ENCODE measurements at places on chromosomes 12 and 14.

DNA sequence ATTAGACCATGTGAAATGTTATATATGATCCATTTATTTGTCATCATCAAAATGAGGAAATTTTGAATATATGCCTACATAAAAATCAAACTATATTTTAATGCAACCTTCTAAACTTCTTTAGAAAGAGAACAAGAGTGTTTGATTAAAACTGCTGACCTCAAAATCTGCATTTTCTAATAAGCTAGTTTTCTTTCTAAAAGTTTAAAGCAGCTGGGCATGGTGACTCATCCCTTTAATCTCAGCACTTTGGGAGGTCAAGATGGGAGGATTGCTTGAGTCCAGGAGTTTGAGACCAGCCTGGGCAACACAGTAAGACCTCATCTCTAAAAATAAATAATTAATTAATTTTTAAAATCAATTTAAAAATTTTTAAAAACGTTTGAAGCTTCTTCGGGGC is 36.2 kb downstream of the GNPTAB start:
- DNase-seq: peak; percentile 7

GRCh38 chr14:35438910-35439713 is 34.6 kb upstream of the NFKBIA start:
- peak; percentile 17 for DNase-seq

DNA sequence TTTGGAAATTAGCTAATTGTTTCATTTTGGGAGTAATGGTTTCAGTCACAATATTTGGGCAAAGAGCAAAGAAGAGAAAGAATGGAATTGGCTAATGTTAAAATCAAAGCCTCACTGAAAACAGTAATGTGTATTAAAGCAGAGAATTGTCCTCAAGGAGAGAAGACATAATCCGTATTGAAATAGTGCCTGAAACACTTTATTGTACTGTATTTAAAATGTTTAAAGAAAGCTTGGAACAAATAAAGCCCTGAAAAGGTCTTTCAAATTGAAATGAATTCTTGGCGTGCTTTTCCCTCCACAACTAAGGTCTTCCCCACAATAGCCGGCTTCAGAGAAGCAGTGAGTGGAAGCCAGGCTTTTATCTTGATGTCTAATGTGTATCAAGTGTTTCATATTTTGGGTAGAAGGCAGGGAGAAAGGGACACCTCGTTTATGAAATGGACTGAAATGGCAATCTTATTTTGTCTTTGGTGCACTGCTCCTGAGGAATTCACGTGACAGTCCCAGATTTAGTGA is 212.9 kb upstream of the CRY1 start:
- no peak for DNase-seq

DNA sequence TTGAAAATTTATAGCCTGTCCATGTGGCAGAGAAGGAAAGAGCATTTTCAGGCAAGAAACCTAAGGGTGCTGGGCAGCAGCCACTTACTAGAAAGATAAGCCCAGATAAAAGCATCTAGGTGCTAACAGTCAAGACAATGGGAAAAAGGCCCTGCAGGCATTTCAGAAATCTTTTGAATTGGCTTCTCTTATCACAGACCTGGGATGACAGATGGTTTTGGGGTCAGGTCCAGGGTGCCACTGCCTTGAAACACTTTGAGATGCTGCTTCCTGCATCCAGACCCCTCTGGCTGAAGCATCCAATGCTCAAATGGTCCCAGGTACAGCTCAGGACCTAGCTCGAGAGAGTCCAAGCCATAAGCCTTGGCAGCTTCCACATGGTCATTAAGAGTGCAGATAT is 466.5 kb downstream of the FSCB start:
- DNase-seq: no peak

- peak; percentile 63 for DNase-seq
These were observed at the start of gene P3H3 for GRCh38 chr12:6827982-6828780. P3H3 (plus strand) TSS chr12:6828407; CDS start chr12:6828441, 34 bp downstream.

DNA sequence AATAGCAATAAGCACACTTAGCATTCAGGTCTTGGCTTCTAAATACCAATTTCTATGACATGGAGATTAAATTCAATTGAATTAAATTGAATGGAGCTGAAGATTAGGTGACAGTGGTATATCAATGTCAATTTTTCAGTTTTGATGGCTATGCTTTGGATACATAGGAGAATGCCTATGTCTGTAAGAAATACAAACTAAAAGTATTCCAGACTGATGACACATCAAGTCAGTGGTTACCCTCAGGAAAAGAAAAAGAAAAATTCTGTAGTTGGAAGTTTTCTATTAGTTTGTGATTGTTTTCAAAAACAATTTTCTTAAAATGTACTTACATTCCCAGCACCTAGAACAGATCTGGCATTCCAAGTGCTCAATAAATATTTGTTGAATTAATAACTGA is 4.9 kb upstream of the DCAF4 start:
- DNase-seq: no peak

- DNase-seq: no peak
These were observed 12.0 kb downstream of the SOAT2 start for GRCh38 chr12:53115112-53115890.

- no peak for DNase-seq
These were observed 67.6 kb downstream of the KIF21A start for GRCh38 chr12:39375206-39375808.

DNA sequence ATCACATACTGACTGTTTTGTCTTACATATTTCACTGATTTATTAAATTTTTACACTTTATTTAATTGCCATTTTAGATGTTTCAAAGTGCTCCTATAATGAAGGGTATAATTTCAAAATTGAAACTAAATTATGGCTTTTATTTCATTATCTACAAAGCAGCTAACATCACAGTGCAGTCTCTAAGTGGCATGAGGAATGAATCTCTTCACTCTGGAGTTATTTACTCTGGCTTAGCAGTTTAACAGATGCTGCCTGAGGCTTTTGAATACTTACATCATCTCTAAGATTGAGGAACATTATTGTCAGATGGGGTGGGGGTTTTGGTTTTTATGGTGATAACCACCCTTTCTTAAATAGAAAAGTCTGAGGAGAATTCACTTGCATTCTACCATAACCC is 386.4 kb downstream of the TRHDE start:
- DNase-seq: no peak

DNA sequence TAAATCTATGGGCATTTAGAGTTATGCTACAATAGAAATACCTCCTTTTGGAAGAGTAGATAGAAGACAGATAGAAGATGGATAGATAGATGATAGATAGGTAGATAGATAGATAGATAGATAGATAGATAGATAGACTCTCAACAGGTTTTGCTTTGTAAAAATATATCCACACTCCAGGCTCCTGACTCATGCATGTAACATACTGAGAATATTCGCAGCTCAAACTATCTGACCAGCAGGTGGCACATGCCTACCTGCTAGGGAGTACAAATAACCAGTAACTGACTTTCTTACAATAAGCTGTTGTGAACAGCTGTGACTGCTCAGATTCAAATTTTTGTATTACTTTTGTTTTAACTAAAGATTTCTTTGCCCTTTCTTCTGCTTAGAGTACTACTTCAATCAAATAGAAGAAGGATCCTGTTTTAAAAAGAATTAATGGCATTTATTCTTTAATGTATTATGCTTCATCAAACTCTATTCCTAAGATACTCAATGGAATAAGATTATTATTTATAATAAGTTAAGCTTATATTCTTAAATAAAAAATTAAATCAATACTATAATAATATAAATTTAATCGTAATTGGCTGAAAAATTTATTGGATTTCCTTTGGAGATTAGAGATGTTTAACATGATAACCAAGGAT is 15.8 kb upstream of the CPNE8 start:
- DNase-seq: peak; percentile 72

- DNase-seq: peak; percentile 76
These were observed 22.7 kb downstream of the ITPR2 start for GRCh38 chr12:26810330-26810729.

DNA sequence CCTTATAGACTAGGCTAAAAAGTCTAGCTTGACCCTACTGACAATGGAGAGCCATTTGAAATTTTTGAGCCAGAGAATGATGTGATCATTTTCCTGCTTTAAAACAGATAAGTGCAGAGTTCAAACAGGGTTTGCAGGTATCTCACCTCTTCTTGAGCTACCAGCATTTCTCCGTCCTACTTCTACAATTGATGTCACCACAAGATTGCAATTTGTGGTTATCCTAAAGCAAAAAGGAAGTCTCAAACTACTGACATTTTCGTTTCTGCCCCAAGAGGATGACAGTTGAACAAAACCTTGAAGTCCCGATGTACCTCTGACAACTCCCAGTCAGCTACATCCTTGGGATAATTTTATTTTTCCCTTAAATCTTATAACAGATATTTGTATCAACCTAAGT is 86.7 kb downstream of the PTGER2 start:
- DNase-seq: no peak

GRCh38 chr12:42790761-42791151 is 201.2 kb upstream of the PRICKLE1 start:
- peak; percentile 65 for DNase-seq

GRCh38 chr12:2628401-2628800 is 166.4 kb upstream of the FKBP4 start:
- no peak for DNase-seq

DNA sequence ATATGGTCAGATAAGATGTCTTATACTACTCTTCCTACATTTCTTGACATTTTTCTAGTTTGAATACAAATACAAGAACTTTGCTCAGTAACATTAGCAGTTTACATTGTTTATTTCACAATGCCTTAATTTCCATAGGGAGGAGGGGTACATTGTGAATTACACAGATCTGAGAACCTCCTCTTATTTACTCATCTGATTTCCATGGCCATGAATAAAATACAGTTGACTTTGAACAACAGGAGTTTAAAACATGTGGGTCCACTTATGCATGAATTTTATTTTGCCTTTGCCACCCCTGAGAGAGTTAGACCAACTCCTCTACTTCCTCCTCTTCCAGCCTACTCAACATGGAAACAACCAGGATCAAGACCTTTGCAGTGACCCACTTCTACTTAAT is 67.7 kb downstream of the MGST1 start:
- DNase-seq: no peak

DNA sequence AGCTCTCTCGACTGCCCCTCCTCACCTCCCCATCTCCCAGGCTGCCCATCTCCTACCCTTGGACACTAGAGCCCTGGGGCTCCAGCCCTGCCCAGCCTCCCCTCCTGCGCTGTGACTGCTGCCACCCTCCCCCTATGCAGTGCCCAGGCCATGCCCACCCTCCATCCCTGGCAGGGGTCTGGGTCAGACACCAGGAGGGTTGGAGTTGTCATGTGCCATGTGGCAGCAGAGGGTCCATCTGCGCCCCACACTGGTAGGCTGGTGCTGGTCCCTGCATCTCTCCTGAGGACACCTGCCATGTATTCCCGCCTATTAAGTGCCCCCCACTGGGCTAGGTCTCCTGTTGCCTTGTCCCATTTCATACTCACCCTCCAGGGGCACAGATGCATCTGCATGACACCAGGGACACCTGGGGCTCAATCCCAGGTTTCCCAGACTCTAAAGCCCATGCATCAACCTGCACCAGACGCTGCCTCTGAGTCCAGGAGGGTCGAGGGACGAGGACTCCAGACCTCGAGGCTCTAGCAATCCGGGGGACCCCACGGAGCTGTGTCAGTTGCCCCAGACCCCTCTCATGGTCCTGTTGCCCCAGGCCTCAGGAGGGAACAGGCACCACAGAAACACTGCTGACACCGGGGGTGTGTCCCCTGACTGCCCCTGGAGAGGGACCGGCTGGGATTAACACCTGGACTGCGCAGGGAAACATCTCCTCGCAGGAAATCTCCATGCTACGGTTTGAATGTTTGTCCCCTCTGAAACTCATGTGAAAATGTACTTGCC is 23.4 kb upstream of the SFSWAP start:
- no peak for DNase-seq

GRCh38 chr14:49858383-49858782 is 5.8 kb upstream of the NEMF start:
- DNase-seq: no peak

GRCh38 chr12:109997393-109997792 is 1.2 kb upstream of the GIT2 start:
- no peak for DNase-seq

- peak; percentile 4 for DNase-seq
These were observed 645.4 kb upstream of the ATXN7L3B start for GRCh38 chr12:73892201-73892600.

DNA sequence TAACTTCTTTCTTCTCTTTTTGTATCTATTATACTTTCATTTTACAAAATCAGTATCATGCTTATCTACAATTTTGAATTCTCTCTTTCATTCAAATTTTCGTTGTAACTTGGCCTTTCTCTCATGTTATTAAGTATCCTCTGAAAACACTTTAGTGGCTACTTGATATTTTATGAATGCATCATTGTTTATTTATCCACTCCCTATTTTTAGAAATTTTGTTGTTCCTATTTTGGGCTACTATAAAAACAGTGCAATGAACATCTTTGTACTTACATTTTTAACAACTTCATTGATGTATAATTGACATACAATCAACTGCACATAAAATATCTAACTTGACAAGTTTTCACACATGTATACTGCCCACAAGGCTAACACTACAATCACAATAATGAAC is 44.0 kb upstream of the AMIGO2 start:
- DNase-seq: no peak

- DNase-seq: peak; percentile 18
These were observed 21.3 kb downstream of the TMTC3 start for GRCh38 chr12:88163371-88163770.

DNA sequence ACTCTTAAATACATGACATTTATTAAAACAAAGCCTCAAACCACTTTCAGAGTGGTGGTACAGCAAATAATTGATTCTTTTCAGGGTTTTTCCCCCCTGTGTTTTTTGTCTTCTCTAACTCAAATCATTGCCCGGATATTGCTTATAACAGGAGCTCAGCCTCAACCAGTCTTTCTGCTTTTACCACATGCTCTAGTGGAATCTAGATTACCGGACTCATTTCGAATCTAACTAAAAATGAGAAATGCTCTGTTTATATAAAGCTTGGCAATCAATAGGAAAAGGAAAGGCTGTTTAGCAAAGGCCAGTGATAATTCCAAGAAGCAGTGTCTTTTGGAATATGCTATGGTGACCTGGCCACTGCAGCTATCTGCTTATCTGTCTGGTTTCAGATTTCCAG is 161.5 kb downstream of the ETV6 start:
- DNase-seq: no peak

DNA sequence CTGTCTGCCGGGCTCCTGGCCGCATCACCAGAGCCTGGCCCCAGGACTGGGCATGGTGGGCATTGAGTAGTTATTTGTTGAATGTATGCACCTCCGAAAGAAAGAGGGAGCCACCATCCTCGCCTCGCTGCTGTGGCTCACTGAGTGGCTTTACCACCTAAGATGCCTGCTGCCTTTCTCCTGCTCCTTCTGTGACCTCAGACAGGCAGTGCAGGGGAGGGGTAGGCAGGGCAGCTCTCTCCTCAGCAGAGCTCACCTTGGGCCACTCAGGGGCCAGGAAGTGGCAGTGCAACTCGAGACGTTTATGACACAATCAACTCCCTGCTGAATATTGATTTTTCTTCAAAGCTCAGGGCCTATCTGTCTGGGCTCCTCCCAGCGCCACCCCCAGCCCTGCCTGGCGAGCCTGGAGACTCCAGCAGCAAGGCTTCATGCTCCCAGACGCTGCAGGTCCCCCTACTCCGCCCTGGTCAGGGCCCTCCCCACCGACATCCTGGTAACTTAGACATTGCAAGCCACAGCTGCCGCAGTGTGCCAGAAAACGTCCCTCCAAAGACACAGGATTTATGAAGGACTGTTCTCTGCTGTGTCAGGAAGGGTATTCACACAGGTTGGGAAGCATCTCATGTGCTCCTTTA is 84.3 kb upstream of the DIO3 start:
- no peak for DNase-seq

Data from fibroblast of mammary gland (primary cell).